ENCODE measurements at places on chromosomes 2 and 18.
A peak's percentile ranks its signal among the peaks of the same experiment; 100 is the strongest.

DNA sequence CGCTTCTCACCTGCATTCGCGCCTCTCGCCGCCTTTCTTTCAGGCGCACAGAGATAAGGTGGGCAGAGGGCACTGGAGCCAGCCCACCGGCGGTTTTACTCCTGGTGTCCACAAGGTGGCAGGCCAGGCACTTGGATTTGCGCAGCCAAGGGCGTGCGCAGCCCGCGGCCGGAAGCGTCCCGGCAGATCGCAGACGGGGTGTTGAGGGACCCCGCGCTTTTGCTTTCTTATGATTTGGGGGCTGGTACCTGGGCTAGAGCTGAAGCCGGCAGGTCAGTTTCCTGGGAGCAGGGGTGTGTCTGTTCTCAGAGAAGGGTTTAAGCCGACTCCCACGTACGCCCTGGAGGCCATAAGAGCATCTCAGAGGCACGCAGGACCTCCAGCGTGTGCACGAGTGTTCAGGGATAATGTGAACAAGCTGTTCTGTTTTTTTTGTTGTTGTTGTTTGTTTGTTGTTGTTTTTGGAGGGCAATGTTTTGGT, 305.6 kb upstream of the CXCR4 start:
- DNase-seq = peak; percentile 83

- peak; percentile 8 for DNase-seq
Observed at GRCh38 chr2:70823249-70823648, 2.9 kb upstream of the CLEC4F start.

DNA sequence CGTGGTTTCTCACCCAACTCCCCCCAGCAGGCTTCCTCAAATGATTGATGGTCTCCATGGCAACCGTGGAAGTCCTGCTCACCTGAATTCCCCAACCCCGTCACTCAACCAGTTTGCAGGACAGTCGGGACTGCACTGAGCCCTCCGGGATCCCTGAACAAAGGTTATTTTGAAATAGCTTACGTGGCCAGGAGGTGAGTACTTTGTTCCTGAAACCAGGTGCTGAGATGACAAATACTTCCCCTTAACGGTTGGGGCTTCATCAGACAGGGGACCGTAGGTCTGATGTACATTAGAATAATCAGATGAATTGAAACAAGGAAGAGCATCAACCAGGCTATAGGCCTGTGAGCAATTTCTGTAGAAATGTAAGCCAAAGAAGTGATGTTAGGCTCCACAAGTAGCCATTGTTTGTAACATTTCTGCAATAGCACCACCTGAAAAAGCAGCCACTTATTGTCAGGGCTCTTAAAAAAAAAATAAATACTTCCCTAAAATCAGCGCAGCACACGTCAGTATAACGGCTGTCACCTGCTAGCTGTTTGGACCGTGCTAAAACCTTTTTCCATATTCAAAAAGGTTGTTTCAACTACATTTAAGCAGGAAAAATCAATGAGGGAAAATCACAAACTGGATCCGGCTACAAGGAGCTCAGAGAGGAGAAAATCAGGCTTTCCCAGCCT, 206.4 kb upstream of the ID2 start:
- DNase-seq = peak; percentile 70

DNA sequence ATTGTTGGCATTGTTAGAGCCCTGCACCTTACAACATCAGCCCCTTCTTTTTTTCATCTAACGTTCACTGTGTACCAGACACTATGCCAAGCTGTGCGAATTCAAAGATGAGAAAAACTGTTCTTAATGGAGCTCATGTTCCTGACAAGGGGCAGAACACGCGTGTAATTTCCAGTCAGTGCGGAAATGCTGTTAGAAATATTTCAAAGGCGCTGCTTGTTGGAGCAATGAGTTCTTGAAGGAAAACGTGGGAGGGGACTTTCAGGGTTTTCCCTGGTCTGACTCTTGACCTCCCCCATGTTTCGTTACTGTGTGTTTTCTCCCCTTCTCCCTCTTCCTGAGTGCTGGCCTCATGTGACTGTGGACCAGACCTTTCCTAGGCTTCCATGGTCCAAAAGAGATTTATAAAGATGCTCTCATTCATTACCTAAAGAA, 1.5 kb downstream of the MTHFD2 start:
- no peak for DNase-seq

DNA sequence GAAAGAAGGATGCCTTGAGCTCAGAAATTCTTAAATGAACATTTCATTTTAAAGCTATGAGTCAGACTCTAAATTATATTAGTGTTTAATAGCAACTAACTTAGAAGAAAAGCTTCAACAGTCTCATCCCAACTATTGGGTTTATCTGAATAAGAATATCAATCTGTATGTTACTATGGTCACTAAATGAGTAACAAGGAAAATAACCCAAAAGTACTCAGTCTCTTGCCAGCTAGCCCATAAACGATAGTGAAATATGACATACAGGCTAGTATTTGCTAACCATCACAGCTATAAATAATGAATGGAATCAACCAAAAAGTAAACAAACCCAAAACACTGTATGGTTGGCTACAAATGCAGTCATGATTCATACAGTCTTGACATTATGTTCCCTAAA, 174.9 kb downstream of the RAB3GAP1 start:
- no peak for DNase-seq

DNA sequence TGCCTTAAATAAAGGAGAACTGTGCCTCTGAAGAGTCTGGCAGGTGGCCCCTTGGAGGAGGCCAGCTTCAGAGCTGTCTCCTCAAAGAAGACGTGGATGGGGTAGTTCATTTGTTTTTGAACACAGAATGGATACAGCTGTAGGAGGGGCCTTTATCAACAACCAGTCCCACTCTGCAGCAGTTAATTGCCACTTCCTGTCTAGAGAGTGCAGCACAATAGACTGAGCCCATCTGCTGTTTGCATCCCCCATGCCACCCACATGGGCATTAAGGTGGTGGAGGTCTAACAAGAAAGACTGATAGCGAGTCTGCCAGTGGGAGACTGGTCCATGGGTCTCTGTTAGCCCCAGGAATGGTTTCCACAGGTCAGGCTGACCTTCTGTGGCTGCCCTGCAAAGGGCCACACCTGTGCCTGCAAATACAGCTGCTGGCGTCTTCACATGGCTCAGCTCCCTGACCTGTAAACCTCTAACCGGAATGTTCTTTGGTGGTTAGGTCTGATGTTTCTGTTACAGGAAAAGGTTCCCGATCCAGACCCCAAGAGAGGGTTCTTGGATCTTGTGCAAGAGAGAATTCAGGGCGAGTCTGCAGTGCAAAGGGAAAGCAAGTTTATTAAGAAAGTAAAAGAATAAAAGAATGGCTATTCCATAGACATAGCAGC, 153.3 kb upstream of the ITGA6 start:
- DNase-seq = no peak

- no peak for DNase-seq
Observed at GRCh38 chr2:237388036-237388435, 25.9 kb downstream of the COL6A3 start.

DNA sequence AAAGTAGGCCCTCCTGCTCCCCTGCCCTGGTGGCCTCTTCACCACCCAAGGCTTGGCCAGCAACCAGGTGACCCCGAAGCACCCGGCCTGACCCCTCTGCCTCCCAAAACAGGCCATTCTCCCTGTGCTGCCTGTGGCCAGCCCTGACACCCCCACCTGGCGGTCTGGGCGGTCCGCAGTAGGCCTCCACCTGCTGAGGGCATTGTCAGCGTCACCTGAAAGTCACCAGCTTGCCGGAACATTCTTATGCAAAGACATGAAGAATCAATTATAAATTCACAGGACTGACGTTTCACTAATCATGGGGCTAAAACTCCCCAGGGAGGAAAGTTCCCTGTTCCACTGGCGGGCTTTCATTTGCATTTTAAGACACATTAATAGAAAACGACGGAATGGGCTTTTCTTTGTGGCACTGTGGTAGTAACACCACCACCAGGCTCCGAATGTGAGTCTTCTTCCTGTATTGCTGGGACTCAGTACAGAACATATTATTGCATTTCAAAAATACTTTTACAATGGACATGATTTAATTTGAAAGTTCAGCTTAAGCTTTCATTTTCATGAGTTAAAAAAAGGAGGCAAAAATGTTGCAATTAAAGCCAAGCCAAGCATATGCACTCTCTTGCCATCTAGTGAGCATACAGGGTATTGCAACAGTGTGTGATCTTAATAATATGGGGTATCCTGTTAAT, 57.4 kb downstream of the ADI1 start:
- DNase-seq = peak; percentile 82

- DNase-seq = no peak
Observed at GRCh38 chr2:44533508-44533907, 171.8 kb downstream of the CAMKMT start.

GRCh38 chr2:160408959-160409291, 84.7 kb downstream of the RBMS1 start:
- no peak for DNase-seq

DNA sequence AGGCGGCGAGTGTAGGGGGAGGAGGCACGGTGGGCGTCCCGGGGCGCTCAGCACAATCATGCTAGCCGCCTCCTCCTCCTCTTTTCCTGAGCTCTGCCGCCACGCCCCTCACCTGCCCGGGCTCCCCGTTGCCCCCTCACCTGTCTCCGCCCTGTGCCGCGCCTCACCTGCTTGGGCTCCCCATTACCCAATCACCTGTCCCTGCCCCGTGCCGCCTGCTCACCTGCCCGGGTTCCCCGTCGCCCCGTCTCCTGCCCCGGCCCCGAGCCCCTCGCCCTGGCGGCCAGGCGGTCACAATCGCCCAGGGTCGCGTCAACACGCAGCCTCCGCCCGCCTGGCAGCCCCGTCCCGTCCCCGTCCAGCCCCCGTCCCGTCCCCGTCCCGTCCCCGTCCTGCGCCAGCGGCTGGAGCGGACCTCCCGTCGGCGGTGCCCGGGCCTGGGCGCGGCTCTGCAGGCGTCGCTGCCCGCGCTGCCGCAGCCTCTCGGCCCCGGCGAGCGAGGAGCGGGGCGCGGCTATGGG, at the start of gene DCDC2C:
Gene DCDC2C, plus strand, starts transcription at position 340 of the 521 bp plus-strand sequence. Its CDS starts 177 bp downstream, at position 517.
- DNase-seq = no peak

Data from GM12865 (cell line).